ENCODE measurements at places on chromosomes 11 and 22.

DNA sequence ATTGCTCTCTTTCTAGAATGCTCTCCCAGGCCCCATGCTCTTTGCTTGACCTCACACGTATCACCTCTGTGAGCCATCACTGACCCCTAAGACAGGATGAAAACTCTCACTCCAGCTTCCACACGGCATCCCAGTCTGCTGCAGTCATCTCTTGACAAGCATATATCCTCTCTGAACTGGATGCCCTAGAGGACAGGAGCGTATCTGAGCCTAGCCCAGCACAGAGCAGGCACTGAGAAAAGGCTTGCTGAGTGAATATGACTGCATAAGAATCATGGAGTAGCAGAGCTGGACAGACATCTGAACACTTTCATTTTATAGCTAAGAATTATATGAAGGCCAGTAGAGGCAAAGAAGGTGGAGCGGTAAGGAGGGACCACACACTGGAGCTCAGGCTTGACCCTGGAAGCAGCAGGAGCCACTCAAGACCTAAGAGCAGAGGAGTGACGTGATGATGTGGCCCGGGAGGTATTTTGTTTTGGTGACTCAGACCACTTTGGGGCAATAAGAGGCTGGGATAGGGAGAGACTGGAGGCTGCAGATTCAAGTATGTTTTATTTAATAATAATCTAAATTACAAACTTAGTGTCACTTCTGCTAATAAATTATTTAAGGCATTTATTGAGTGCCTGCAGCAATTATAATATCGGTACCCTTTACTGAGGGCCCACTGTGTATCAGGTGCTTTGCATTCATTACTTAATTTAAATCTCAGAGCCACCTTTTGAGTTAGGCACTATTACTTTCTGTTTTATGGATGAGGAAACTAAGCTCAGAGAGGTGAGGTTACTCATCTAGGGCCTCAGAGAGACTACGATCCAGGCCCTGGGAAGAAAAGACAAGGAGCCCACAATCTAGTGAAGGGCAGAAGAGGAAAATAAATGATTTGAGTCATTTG is 42.6 kb downstream of the MAP6 start:
- no peak for DNase-seq

DNA sequence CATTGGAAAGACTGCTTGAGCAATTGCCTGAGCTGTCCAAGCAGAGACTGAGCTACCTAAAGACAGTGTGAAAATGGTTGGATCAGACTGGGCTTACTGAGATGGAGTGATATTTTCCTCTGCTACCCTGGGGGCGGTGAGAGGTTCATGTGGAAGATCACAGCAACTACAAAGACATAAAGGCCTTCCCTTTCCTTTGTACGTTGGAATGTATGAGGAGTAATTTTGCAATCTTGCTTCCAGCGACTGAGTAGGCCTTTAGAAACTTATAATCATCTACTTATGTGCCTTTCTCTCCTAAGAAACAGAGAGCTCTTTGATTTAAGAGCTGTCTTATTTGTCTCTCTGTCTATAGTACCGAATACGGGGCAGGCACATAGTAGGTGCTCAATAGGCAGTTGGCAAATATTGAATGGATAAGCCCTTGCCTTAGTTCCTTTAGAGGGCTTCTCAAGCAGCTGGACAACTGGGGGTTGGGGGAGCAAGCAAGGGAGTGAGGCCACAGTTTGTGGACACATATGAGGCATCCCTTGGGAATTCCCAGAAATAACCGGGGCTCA is 2.4 kb upstream of the HEPACAM start:
- DNase-seq: no peak

- no peak for DNase-seq
These were observed 24.6 kb upstream of the SMPD1 start for GRCh38 chr11:6365659-6366058.

GRCh38 chr22:43207849-43208702 is 21.1 kb upstream of the TTLL12 start:
- no peak for DNase-seq

DNA sequence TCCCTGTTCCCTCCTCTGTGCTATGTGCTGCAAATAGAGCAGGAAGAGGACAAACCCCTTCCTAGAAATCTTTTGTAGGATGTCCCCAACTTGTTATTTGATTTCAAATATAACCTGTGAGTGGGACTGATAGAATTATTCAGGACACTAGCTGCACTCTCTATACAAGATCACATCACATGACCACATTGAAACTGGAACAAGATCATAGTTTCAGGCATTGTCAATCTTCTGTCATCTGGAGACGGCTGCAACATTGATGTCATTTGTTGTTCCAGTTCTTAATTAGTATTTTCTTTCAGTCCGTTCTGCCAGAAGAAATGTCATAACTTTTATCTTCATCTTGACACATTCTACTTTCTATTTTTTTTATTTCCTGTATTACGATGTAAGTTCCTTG is 89.3 kb downstream of the GRIA4 start:
- DNase-seq: no peak

DNA sequence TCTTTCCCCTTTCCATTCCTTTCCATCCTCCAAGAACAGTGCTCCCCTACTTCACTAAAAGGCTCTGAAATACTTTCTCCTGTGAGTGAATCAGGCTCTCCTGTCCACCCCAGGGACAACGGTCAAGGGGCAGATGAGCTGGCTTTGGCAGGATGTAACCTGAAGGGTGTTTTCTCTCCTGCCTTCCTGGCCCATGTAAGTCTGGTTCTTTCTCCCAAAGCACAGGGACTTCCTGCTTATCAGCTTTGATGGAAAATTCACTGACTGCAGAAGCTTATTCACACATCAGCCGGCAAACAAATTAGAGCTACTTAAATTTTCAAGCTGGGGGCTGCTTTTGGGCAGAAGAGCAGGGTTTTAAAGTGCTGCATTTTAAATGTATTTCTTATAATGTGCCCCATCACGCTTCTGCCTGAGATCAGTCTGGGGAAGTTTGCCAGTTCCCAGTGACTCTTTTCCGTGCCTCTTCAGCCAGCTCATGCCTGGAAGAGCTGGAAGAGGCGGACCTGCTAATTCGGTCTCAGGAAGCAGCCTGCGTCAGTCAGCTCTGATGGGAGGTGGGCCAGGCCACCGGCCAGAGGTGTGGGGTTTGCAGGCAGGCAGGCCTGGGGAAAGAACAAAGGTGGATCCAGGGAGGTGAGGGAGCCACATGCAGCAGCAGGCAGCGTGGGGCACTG is 140.4 kb upstream of the TBCEL start:
- no peak for DNase-seq

GRCh38 chr11:45948356-45948755 is 25.9 kb downstream of the LARGE2 start:
- DNase-seq: no peak

GRCh38 chr22:20777420-20778177 is 3.7 kb downstream of the SERPIND1 start:
- DNase-seq: peak; percentile 10

GRCh38 chr11:96125400-96125799 is 201.5 kb upstream of the MTMR2 start:
- DNase-seq: no peak

- no peak for DNase-seq
These were observed 11.1 kb downstream of the SREBF2 start for GRCh38 chr22:41844036-41844435.

DNA sequence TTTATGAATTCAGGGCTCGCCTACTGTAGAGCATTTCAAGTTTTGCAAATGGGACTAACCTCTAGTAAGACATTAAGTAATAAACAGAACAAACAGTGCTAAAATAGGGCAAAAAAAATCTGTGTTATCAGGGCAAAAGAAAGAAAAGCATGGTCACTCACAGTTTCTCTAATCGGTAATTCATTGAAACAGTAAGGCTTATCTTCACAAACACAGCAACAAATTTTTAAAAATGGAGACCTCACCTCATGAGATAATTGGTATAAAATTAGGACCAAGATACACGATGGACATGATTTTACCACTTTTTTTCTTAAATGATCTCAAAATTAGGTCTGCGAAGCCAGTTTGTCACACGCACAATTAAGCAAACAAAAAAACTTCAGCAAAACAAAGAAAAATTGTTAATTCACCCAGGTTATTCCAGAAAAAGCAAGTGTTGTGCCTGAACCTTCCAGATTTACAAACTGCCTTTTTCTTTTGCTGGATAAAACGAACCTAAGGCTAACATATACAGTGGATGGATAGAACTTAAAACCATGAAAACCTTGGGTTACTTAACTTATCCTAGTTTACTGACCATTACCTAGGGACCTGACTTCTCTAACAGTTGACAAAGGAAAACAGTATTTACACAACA is 1.4 kb downstream of the TMEM123 start:
- no peak for DNase-seq

GRCh38 chr22:31739795-31740201 is 10.1 kb downstream of the PRR14L start:
- no peak for DNase-seq

- DNase-seq: no peak
These were observed 488.6 kb downstream of the METTL15 start for GRCh38 chr11:28596816-28597215.

DNA sequence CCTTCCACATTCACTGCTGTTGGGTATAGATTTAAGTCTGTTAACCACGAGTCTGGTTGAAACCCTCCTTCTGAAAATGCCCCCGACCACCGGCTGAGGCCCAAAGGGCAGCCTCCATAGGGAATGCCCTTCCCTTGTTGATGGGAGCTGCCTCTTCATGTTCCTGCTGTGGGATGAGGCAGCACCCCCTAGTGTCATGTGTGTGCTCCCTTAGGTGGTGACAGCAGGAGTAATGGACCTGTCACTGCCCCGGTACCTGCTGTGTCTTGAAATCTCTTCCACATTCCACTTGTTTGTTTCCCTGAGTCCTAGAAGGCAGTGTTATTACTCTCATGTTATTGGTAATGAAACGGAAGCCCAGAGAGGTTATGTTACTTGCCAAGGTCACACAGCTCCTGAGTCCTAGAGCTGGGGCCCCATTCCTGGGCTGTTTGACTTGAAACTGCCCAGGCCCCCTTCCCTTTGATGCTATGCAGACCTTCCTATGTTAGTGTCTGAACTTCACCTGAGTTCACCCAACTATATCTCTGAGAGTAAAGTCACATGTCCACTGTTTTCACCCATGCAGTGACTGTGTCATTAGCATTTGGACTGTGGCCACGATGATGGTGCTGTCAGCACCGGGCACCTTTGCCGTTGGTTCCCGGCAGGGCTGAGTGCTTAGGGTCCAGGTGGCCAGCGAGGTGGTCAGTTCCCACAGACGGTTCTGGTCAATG is 234.3 kb downstream of the TBC1D22A start:
- no peak for DNase-seq

DNA sequence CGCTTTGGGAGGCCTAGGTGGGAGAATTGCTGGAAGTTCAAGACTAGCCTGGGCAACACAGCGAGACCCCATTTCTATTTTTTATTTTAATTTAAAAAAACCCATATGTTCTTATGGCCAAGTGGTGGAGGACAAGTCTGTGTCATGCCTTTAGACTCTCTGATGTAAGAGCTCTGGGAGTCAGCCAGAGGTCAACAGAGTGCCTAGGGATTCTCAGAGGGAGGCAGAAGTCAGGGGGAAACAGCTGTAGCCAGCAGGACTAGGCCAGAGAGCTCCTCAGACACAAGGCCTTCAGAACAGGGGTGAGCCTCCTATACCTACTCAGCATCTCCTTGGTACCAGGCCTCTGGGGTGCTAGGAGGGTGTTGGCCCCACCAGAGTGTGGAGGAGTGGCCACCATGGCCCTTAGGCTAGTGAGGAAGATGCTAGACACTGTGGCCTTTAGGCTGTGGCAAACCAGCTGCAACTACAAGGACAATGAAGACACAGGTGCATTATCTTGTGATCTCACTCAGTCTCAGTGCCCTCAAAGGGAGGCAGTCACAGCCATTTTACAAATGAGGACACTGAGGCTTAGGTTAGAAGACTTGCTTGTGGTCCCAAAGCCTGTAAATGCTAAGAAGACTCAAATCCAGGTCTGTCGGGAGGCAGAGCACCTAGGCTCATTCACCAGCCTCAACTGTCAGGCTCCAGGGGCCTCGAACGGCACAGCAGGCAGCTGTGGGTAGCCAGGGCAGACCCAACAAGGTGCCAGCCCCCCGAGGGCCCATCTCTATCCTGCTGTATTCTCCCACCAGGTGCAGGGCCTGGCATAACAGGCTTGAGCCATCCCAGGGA is 5.0 kb downstream of the ZP1 start:
- DNase-seq: no peak

DNA sequence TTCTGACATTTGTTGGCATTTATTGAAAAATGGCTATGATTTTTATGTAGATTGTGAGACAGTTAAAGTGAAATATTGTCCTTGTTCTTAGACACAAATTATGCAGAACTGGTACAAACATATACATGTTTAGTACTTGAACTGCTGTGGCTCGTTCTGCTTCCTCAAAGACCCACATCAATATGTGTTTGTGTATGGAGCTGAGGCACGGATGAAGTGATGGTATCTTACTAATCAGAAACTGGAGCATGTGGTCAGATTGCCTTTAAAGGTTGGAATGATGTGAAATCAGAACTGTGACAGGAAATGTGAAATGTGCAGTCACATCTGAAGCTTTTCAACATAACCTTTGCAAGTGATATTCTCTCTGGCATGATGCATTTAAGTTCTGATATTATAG is 130.4 kb downstream of the NAV2 start:
- no peak for DNase-seq

GRCh38 chr22:39147335-39148025 is 5.0 kb downstream of the CBX7 start:
- no peak for DNase-seq

- DNase-seq: no peak
These were observed 12.4 kb upstream of the DRD2 start for GRCh38 chr11:113487622-113488021.

GRCh38 chr11:120078397-120078796 is 59.5 kb downstream of the TRIM29 start:
- DNase-seq: no peak

DNA sequence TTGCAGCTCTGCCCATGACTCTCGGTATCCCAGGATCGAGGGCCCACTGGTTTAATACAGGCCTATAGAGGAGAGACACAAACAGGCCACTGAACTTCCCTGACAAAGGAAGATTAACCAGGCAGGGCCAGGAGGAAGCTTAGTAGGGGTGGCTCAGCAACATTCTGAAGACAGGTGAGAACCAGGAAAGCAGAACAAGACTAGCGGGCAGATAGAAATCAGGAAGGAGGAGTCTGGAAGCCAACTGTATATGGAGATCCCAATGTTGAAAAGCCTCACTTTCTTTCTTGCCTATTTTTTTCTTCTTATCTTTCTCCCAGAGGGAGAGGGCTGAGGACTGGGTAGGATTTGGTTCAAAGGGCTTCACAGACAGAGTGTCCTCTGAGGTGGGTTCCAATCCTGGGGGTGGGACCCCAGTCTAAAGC is 5.4 kb downstream of the PI4KA start:
- DNase-seq: no peak

DNA sequence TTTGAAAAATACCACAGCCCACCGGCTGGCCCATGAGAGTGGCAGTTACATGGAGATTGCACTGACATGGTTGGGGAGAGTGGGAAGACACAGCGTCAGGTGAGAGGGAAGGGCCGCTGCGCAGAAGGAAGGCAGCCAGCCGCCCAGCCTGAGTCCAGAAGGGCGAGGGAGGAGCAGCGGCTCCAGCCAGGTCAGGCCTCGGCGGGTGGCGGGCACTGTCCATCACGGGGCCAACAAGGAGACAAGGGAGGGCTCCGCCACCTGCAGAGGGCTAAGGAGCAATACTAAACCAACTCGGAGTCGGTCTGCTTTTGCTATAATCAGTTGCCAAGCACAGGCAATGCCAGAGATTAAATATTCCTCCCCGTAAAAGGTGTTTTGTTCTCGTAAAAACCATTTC is 384.5 kb downstream of the TBC1D22A start:
- no peak for DNase-seq

GRCh38 chr11:128908391-128909246 is 17.5 kb downstream of the KCNJ5 start:
- no peak for DNase-seq
